ENCODE measurements at places on chromosomes 4 and X. TPM values are rescaled to one million over a fixed set of nuclear protein-coding genes. Genes with fewer than 3 reads are reported as not detected.

DNA sequence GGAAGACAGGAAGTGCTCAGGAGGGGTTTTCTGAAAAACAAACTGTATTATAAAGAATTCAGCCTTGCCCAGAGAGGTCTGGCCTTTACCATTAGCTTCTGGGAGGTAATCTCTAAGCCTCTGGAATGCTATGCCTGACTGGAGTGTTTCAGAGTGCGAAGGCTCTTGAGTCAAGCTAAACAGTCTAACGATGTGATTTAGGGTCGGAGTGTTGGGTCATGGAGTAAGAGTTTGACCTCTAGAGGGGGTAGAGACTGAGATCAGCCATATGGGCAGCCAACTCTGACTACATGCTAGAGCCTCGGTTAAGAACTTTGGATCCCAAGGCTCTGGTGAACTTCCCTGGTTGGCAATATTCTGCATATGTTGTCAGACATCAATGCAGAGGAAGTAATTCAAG, 15.0 kb downstream of the BOD1L1 start:
- DNase-seq = no peak

- no peak for DNase-seq
These were observed 27.0 kb downstream of the TMEM31 start for GRCh38 chrX:103737696-103738095.

GRCh38 chr4:114512595-114513295, 85.9 kb upstream of the UGT8 start:
- no peak for DNase-seq

DNA sequence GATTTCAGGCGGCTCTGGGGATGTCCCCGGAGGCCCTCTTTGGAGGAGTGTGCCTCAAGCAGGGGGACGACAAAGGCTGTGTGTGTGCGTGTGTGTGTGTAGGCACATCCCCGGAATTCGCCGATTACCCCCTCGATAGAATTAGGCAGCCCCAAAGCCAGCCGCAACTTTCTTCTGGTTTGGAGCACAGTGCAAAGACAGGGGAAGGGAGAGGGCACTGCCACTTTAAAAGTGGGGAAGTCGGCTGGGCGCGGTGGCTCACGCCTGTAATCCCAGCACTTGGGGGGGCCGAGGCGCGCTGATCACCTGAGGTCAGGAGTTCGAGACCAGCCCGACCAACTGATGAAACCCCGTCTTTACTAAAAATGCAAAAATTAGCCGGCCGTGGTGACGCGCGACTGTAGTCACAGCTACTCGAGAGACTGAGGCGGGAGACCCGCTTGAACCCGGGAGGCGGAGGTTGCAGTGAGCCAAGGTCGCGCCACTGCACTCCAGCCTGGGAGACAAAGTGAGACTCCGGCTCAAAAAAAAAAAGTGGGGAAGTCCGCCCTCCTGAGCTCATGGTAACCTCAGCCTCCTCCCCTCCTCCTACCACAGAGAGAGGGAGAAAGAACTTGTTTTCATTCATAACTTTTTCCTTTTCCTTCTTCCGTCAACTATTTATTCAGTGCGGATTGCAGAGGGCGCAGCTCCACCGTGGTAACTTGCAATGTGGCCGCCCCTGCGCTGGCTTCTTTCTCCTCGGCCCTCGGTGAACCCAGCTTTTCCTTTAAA, 2.4 kb downstream of the SPRY1 start:
- DNase-seq = peak; percentile 65

GRCh38 chrX:67585401-67585800, 41.6 kb downstream of the AR start:
- no peak for DNase-seq

GRCh38 chr4:6607368-6608055, 32.5 kb downstream of the MAN2B2 start:
- no peak for DNase-seq

HERC5 gene
- total RNA-seq = 3.6 TPM

PTTG2 gene
- total RNA-seq = 0.55 TPM

ADGRG2 gene
- 0.20 TPM for total RNA-seq

Data from PC-9 (cell line).